Urinary bladder (tissue), 4 donors: ENCODE measurements at places on chromosomes 16 and 17.

DNA sequence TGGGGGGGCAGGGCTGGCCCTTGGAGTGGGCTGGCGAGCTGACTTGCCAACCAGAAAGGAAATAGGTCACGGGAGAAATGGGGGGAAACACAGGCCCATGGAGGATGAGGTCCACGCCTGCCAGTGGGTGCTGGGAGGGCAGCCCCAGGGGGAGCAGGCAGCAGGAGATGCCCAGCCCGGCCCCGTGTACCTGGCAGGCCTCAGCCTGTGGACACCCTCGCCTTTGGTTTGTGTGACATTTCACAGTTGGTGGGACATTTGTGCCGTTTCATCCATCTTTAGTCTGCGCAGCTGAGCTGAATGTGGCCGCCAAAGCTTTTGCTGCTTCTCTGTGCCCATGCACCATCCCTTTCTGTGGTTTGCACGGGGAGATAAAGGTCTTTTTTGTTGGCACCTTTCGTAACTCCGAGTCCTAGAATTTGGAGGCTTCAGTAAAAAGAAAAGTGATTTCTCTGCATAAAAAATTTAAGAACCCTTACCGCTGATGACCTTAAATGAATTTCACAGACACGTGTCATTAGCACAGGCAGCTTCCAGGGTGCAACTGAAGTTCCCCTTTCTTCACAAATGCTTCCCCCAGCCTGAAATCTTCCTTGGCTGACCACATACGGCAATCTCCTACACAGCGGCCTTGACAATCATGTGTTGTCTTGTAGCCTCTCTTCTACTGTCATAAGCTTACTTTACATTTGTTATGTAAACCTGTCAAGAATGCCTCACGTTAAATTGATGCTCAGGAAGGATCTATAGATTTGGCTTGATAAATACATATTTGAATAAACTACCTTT, 193.6 kb downstream of the RPTOR start:
- no peak for DNase-seq

GRCh38 chr16:82819286-82819685, 192.5 kb downstream of the CDH13 start:
- no peak for DNase-seq

- DNase-seq, result no peak
Measured at GRCh38 chr17:63647065-63647725, 25.0 kb downstream of the MAP3K3 start.

DNA sequence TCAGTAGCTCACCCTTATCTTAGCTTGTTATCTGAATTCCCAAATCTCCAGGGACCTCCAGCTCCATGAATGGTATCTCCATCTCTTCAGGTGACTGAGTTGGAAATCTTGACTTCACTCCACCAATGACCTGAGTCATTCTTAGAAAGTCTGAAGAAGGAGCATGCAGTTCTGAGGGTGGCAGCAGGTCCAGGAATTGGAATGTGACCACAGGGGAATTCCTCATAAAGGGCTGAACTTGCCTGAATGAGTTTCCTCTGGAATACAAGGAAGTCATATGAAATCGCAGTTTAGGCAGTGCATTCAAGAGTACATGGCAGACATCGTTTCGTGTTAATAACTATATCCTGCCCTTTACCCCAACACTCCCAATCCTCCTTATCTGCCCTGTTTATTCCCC, 12.5 kb upstream of the PYY start:
- DNase-seq, result no peak

DNA sequence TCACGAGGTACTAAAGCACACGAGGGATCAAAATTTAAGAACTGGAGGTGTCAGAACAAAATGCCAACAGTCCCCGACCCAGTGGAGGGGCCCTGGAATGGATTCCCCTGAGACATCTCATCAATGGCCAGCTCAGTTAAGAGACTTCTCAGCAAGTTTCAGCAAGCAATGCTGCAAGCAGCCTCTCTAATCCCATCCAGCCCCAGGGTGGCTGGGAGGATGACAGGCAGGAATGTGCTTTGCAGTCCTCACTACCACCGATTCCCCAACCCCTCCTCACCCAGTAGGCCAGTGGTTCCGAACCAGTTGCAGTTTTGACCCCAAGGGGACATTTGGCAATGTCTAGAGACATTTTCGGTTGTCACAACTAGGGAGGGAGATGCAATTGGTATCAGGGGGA, 8.7 kb downstream of the GPRC5B start:
- DNase-seq, result no peak

DNA sequence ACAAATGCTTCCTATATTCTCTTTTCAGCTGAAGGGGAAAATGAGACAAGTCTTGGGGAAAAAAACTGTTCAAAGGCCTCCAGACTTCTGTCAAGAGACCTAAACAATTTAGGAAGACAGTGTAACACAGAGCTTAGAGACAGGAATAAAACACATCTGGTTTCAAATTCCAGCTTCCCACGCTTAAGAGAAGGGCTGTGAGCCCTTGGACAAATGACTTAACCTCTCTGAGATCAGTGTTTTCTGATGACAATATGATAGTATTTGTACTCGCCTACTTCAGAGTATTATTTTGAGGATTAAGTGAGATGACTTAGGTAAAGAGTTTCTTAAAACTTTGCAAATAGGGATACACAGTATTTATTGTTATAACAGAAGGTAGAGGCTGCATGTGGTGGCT, 29.5 kb downstream of the SMURF2 start:
- no peak for DNase-seq
